Stimulated activated CD8-positive, alpha-beta memory T cell treated with anti-CD3 and anti-CD28 coated beads, Interleukin-4, amount 100 ng/mL, for 1 hour (primary cell): ENCODE measurements at places on chromosomes 16 and 17.

- DNase-seq = peak; percentile 77
These were observed at the start of gene TRIM25 for GRCh38 chr17:56913867-56914580. TRIM25 (minus strand) TSS chr17:56914049; CDS start chr17:56913988, 61 bp downstream.

DNA sequence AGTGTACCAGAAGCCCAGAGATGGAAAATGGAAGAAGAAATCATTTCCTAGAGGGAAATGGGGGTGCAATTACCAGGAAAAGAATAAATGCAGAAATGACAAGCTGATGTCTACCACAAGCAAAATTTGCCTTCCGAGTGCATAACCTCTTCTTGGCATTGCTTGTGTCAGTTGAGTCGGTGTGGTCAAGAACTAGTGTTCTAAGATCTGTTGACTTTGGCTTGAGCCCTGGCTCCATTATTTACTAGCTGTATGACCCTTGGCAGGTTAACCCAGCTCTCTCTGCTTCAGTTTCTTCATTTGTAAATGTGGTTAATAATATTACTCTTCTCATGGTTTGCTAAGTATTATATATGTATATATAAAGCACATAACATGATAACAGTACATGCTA, 273.0 kb upstream of the IRX5 start:
- DNase-seq = no peak

DNA sequence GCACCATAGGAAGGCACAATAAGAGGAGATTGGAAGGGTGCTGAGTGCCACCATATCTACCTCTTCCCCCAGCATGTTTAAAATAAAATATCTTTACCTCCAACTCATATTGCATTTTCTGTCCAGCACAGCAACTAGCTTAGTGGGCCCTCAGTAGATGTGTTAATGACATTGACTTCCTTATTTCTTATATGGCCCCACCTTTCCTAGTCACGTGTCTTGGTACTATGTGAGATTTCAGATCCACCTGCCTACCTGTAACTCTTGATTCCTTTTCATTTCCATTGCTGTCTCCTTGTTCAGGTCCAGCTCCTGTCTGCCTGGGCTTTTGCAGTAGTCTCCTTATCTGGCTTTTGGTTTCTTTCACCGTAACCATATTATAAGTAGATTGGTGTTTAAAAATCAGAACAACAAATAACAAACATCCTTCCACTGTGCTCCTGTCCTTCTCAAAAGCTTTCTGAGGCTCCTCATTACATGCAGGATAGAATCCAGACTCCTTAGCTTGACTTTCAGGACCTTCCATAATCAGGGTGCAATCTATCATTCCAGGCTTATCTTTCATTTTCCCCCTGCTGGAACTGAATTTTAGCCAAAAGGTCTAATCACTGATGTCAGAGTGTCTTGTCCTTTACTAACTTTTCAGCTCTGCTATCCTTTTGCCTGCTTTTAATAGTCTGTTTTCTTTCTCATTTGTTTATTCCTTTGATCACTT, 71.3 kb downstream of the FTO start:
- no peak for DNase-seq

GRCh38 chr17:42484304-42484703, 25.6 kb downstream of the ATP6V0A1 start:
- peak; percentile 36 for DNase-seq
